ENCODE measurements at places on chromosomes 1 and 21.

- DNase-seq: no peak
These were observed 13.1 kb downstream of the STMN1 start for GRCh38 chr1:25893116-25893515.

DNA sequence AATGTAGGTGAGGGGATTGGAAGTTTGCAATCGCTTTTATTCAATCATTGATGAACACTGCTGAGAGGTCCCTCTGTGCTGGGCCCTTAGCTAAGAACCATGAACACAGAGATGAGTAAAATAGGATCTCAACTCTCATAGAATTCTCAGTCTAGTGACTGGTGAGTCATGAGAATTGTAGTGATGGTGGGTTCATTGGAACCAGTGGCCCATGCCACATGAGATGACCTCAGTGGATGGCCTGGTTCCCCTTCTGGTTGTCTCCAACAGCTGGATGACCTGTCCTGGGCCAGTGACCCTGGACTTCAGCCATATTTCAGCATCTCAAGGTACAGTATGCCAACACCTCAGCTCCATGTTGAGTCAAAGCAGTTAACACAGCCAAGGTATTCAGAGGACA lies 21.3 kb upstream of the S100A10 start:
- no peak for DNase-seq

GRCh38 chr1:66767626-66768025 lies 15.4 kb downstream of the DYNLT5 start:
- DNase-seq: no peak

DNA sequence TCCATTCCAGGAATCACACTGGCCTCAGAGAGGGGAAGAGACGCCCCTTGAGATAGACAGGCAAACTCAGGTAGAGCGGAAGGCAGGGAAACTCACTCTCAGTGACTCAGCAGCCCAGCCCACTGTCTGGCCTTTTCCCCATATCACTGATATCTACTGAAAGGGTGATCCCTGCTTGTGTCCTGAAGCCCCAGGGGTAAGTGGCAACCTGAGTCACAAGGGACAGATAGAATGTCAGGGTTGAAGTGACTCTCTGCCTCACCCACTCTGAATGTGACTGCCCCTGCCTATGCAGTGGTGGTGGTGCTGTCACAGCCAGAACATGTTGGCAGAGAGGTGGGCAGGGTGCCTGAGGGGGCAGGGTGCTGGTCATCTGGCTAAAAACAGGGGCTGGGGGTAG lies 157.5 kb upstream of the FGGY start:
- DNase-seq: no peak

- DNase-seq: peak; percentile 62
These were observed 11.0 kb upstream of the SERBP1 start for GRCh38 chr1:67441183-67441582.

DNA sequence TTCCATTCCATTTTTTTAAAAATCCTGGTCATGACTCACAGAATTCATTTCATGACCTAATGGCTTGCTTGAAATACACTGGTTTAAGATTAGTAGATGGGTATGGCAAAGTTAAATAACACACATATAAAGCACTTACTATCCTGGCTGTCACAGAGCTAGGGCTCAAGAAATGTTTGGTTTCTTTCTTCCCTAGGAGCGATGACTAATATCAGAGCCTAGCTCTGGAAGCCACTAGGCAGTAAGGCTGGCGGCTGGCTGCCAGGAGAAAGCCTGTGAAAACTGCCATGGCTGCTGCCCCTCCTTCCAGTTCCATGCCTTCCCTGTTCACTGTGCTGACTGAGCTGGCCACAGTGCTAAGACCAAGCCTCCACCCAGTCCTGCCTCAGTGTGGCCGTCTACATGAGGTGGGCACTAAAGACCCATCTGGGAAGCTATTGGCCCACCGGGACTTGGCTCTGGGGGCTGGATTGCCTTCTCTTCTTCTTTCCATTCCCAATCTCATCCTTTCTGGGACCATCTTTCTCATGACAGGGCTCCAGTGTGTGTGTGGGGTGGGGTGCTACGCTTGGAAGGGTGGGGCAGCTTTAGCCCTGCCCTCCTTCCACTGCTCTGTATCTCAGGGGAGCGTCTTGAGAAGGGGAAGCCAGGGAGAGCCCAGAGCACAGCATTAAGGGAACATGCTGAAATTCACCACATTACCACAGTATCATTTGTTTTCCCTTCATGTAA lies 10.8 kb upstream of the ASCL5 start:
- no peak for DNase-seq

GRCh38 chr1:111227434-111227833 lies at the start of gene CHI3L2:
Gene CHI3L2, plus strand, starts transcription at chr1:111227713. Its CDS starts 17 bp downstream, at chr1:111227730.
- no peak for DNase-seq

All from stimulated activated CD4-positive, alpha-beta T cell treated with anti-CD3 and anti-CD28 coated beads, Interleukin-12 subunit alpha, Interleukin-12 subunit beta, amount 100 ng/mL, for 48 hours (primary cell).